ENCODE measurements at places on chromosomes 5 and 9.

- no peak for DNase-seq
Measured at GRCh38 chr9:16044579-16044881, 491.7 kb downstream of the CCDC171 start.

DNA sequence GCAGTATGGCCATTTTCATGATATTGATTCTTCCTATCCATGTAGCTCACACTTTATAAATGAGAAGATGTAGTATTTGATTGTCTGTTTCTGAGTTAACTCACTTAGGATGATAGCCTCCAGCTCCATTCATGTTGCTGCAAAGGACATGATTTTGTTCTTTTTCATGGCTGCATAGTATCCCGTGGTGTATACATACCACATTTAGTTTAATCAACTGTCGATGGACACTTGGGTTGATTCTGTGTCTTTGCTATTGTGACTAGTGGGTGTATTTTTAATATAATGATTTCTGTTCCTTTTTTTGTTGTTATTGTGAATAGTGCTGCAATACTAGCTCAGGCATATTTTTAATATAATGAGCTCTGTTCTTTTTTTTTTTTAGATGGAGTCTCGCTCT, 560.3 kb upstream of the ZNF608 start:
- no peak for DNase-seq

DNA sequence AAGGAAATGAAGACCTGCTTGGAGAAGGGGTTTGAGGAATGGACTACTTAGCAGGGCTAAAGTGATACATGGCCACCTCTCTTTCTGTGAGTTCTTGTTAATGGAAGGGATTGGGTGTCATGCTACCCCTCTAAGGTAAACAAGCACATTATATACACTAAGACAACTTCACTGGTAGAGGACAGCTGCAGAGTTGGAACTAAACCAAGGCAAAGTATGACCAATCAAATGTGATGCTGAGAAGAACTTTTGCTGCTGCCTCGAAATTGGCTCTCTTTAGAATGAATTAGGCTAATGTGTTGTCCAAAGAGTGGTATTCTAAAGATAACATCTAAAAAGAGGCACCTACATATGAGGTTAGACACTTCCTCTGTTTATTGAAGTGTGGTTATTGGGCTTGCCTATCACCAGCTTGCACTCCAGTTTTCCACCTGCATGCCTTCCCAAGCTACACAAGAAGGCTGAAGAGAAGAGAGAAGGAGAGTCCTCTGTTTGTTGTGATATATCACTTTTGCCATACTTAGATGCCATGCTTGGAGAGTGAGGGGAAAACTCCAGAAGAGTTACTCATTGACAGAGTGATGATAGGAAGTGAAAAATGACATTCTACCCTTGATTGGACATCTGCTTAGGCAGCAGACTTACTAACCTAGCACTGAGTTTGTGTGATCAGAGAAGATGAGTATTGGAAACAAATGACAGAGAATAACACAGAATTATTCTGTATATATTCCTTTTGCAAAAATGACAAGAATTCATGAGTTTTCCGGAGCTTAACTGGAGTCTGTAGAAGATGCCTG, 536.1 kb downstream of the ZNF608 start:
- no peak for DNase-seq

GRCh38 chr5:90909940-90910339, 351.3 kb downstream of the ADGRV1 start:
- no peak for DNase-seq

- DNase-seq, result no peak
Measured at GRCh38 chr9:129834489-129835127, 467 bp downstream of the C9orf78 start.

- DNase-seq, result no peak
Measured at GRCh38 chr5:173902334-173902733, 14.2 kb downstream of the CPEB4 start.

GRCh38 chr9:133141833-133142595, 21.0 kb upstream of the RALGDS start:
- DNase-seq, result no peak

GRCh38 chr5:179869641-179870402, 11.2 kb upstream of the MRNIP start:
- no peak for DNase-seq

DNA sequence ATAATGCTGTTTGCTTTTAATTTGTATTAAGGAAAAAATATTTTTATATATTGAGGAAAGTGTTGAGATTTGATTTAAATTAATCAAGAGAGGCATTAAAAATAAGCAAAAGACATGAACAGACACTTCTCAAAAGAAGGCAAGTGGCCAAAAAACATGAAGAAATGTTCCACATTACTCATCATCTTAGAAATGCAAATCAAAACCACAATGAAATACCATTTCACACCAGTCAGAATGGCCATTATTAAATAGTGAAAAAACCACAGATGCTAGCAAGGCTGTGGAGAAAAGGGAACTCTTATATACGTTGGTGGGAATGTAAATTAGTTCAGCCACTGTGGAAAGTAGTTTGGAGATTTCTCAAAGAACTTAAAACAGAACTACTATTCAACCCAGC, 45.9 kb downstream of the RANBP17 start:
- no peak for DNase-seq

DNA sequence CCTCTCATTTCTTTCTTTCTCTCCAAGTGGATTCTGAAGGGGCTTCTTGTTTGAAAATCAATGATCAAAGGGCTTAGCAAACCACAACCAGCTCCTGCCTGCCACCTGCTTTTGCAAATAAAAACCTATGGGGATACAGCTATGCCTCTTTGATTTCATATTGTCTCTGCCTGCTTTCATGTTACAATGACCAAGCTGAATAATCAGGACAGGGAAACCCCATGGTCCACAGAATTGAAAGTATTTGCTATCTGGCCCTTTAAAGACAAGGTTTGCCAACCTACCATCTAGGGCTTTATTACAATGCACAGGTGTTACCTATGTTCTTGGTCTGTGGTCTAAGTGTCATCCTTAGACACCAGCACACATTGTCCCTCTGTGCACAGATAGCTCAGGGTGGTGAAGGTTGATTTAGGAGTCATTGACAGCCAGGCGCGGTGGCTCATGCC, 28.8 kb upstream of the PLIN2 start:
- DNase-seq, result no peak

GRCh38 chr9:14133394-14133793, 180.5 kb downstream of the NFIB start:
- DNase-seq, result no peak

- no peak for DNase-seq
Measured at GRCh38 chr5:98227489-98227888, 546.0 kb upstream of the RGMB start.

GRCh38 chr5:68376935-68377334, 161.4 kb downstream of the PIK3R1 start:
- DNase-seq, result no peak

DNA sequence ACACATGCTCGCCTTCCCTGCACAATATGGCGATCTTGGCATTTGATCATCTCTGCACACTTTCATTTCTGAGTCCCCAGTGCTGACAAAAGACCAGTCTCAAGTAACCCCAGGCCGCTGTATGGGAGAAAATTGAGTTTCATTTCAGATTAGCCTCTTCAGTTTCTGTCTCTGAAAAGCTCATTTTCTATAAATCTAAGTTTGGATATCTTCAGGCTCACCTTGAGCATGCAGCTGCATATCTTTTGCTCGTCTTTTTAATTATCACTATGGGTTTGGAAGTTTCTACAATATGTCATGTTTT, 169.1 kb upstream of the MAST4 start:
- DNase-seq, result no peak

DNA sequence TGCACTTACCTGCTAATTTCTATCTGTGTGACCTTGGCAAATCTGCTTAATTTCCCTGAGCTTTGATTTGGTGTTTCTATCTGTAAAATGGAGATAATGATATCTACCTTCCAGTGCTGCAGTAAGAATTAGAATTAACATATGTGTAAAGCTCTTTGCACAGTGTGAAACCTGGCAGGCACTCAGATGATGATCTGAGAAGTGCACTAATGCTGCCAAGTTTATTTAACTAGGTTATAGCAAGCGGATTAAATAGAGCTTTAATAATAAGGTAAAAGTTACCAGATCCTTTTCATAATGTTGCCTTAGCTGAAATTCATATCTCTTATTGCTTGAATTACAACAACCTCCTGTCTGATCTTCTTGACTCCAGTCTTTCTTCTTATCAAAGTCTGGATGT, 315.3 kb upstream of the CD180 start:
- no peak for DNase-seq

GRCh38 chr5:75062925-75063531, 10.7 kb upstream of the GCNT4 start:
- no peak for DNase-seq

- DNase-seq, result no peak
Measured at GRCh38 chr9:98182889-98183599, 9.4 kb downstream of the CORO2A start.

- DNase-seq, result no peak
Measured at GRCh38 chr9:13688223-13688989, 408.9 kb upstream of the MPDZ start.

DNA sequence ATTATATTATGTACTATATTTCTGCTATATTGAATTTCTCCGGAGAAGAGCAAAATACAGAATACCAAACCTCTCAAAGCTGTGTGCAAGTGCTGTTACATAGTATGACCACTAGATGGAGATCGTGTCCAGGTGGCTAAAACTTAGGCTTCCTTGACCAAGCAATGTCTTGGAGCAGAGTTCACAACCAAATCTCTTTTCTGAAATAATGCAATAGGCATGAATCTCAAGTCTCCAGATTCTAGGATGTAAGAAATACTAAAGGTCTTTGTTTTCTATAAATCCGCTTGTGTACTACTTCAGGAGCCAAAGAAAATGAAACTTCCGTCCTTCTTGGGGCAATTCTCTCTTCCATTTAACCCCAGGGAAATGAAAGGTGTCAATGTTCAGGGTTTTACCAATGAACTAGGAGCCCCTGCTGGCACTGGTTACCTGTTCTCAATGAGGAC, 181.5 kb upstream of the RAI14 start:
- peak; percentile 49 for DNase-seq

- DNase-seq, result no peak
Measured at GRCh38 chr5:168027007-168027406, 264.4 kb upstream of the WWC1 start.

- no peak for DNase-seq
Measured at GRCh38 chr5:148372893-148373292, 10.9 kb upstream of the FBXO38 start.

DNA sequence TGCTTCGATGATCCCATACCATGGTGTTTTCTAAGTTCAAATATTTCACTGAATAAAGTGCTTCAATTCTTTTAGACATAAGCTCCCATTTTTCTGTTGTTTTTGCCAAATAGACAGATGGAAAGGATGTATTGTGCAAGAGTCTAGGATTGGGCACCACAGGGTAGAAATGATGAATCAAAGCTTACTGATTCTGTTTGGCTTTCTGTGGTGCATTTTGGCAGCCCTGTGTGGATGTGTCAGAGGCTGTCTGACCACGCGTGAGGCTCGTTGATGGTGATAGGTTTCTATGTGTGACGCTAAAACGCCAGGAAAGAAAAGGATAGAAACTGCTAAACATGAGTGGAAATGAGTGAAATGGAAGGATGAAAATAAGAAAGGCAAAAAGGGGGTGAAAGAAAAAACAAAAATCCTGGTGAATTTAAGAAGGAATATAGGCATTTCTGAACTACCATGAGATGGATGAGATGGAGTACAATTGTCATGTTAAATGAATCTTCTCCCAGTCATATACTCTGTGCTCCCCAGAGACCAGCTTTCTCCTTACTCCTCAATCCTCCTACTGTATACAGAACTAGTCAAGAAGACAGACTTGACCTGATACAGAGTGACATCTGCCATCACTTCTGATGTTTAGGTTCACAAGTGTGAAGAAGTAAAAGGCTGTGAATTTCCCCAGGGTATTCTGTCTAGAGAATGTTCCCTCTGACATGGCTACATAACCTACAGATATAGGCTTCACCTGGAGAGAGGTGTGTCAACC, 54.4 kb downstream of the ANKH start:
- DNase-seq, result no peak

DNA sequence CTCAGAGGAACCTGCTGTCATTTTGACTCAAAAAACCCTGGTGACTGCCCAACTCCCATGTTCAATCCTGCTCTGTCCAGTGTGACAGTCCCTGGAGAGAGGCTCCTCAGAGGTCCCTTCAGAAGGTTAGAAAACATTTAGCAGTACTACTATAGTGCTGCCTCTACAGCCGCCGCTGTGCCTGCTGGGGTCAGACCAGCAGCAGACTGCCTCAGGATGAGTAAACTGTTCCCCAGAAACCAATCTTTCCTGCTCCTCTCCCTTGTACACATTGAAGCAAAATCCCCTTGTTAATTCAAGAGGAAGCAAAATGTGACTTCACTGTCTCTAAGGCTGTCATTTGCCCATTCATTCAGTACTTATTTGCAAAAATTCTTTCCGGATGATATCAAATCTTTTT, 94.8 kb upstream of the SMARCA2 start:
- DNase-seq, result no peak

DNA sequence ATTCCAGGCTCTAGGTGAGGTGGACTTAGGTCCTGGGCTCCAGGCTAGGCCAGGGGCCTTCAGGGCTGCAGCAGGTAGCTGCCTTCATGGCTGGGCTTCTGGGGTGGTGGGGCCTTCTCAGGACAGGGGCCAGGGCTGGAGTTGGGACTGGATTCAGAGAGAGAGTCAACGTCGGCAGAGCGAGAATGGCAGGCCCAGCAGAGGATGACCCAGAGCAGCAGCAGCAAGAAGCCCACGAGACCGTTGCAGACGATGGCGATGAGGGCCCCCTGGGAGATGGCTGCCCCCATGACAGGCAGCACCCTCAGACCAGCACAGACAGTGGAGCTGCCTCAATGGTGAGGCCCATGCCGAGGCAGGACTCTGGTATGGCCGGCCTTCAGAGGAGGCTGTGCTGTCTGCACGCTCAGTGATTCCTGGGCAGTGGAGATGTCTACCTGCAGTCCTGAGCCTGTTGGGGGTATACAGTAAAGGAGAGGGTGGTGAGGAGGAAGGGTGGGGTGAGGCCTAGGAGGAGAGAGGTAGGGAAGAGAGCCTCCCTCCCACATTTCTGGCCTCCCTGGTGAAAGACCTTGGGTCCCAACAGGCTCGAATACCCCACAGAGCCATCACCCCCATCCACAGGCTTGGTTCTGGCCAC, 1.3 kb downstream of the ENHO start:
- no peak for DNase-seq

- no peak for DNase-seq
Measured at GRCh38 chr5:135486131-135487036, 34.2 kb upstream of the TIFAB start.

DNA sequence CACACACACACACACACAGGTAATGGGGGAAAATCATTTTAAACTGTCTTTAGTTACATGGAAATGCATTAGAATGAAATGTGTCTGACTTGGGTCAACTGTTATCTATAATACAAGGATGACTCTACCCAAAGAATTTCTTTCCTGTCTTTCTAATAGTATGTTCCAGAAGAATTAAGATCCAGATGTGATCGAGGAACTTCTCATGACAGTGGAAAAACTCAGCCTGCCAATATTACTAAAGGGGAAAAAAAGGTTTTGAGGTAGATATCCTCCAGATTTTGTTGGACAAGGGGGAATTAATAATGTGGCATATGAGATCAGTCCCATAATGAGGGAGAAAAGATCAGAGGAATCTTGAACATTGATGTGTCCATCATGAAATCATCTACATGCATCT, 190.6 kb upstream of the MAP3K1 start:
- DNase-seq, result no peak

All from COLO829 (cell line).